ENCODE measurements at places on chromosomes 6 and 20.

DNA sequence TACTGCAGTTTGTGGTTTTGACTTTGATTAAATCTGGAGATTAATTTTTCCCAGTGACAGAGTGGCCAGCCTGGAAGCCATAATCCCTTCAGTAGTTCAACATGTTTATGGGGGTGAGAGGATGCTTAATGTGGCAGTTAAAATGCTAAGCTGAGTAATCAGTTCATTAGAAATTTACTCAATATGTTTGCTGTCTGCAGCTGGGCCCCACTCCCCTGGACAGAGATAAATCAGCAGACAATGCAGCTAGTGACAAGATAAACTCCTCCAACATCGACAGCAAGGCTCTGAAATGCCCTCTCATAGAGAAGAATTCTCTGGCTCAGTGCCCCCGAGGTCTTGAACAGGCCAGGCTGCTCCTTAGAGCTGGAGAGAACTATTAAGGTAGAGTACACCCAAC is 101.9 kb downstream of the LRFN2 start:
- no peak for DNase-seq

GRCh38 chr6:36597775-36598174 is 3.6 kb downstream of the SRSF3 start:
- peak; percentile 38 for DNase-seq

GRCh38 chr20:11119573-11119972 is 445.8 kb upstream of the JAG1 start:
- no peak for DNase-seq

DNA sequence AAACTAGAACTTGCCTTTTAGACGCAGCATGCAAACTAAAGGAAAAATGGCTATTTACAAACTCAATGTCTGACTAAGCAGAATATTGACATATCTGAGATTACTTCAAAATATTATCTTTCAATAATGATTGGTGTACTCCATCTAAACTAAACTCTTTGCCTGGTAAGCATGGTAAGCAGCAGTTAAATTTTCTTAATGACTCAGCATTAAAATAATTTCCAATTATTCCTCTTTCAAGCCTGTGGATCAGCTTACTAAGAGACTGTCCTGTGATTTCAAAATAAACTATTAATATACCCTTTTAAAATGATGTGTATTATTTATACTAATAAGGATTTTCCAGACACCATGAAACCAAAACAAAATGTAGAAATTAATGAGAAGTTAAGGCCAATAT is 226.8 kb upstream of the THEMIS start:
- DNase-seq, result no peak

GRCh38 chr20:32363492-32363891 is 5.4 kb downstream of the ASXL1 start:
- no peak for DNase-seq
